ENCODE measurements at places on chromosomes 2 and 18.

GRCh38 chr2:134174711-134175110 lies 79.2 kb upstream of the MGAT5 start:
- DNase-seq = no peak

DNA sequence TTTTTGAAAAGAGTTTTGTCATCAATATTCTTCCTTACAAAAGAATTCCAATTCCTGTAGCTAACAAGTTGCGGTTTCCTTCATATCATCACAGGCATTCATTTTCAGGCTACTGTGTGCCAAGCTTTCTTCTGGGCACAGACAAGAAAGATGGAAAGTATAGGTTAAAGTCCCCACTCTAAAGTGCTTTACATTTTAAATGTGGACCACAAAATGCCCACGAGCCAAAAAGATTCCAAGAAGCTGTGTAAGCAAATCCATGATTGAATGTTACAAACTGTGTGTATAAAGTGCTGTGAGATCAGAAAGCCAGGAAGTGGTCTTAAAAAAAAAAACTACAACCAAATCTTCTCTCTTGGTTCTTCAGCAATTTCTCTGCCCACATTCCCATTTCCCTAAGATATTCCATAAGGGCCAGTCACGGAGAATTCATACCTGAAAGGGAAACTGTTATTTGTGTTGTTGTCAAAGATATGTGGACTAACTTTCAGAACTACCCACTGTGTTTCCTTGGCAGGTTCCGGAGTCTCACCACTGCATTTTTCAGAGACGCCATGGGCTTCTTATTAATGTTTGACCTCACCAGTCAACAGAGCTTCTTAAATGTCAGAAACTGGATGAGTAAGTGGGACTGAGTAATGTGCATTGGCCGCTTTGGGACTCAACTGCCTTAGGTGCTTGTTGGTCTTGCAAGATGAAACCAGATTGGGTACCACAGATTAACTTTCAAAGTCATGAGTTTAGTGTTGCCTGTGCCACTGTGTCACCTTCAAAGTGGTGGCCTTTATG lies 55.7 kb downstream of the RAB27B start:
- DNase-seq = no peak

DNA sequence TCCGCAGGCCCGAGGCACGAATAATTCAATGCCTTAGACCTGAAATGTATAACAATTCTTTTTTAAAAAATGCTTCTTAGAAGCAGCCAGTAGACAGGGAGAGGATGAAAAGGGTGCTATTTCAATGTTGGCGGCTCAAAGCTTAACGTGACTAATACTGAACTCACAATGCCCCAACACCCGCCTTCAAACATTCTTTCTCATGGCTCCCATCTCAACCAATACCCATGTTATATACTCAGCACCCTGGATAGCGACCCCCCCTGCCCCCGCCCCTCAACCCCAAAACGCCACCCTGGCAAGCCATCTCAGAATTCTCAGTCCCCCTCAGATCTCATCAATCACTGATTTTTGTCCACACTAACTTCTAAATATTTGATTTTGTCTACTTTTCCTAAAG lies 4.4 kb downstream of the FBXO41 start:
- DNase-seq = no peak

DNA sequence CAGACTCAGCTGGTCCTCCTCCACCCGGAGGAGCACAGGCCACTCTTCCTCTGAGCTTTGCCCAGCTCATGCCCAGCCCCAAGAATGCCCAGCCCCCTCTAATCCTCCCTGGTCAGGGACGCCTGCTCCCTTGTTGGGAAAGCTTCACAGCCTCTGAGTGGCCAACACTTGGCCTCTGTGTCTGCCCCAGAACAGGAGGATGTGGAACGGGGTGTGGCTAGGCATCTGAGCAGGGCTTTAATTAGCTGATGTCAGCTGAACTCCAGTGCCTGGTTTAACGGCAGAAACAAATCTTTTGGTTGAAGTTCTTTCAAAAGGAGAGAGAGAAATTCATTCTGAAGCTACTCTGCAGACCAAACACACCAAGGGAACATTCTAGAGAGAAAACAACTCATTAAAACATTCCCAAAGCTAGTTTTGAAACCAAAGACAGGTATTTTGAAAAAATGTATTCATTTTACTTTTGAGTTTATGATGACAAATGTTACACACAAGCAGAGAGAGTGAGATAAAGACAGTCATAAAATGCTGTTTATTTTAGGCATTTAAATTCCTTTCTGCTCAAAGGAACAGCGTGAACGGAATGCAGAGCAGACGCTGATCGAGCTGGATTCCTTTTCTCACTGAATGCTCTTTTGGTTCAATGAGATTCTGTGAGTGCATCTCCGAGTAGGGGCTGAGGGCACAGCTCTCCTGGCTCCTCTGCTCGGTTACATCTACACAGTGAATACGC lies 63.8 kb downstream of the RTP5 start:
- peak; percentile 20 for DNase-seq

GRCh38 chr2:23377771-23378170 lies 7.2 kb upstream of the KLHL29 start:
- no peak for DNase-seq

Data from activated CD4-positive, alpha-beta T cell treated with anti-CD3 and anti-CD28 coated beads, Interleukin-2, amount 10 ng/mL, durations not matched to agents 7 days and 5 days (primary cell).